ENCODE measurements at places on chromosomes 2 and 18.
A peak's percentile ranks its signal among the peaks of the same experiment; 100 is the strongest.

GRCh38 chr2:54434711-54435110 lies 21.4 kb upstream of the SPTBN1 start:
- DNase-seq, result no peak

DNA sequence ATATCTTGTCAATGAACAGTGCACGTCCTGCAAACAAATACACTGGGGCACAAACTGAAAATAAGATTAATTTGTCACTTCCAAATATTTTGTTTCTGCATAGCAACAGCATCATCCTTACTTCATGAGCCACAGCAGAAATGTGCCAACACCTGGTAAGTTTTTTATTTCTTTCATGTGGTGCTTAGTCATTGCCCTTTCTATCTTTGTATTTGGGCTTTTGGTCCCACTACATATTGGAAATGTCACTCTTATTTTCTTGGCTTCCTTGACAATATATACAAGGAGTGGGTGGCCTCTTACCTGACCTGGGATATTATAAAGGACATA lies 208.0 kb downstream of the RBM43 start:
- no peak for DNase-seq

GRCh38 chr2:195666113-195666712 lies 9.2 kb downstream of the SLC39A10 start:
- DNase-seq, result no peak

GRCh38 chr2:176291809-176292283 lies 22.6 kb downstream of the MTX2 start:
- DNase-seq, result no peak

GRCh38 chr2:152120430-152120829 lies 21.6 kb upstream of the CACNB4 start:
- no peak for DNase-seq

DNA sequence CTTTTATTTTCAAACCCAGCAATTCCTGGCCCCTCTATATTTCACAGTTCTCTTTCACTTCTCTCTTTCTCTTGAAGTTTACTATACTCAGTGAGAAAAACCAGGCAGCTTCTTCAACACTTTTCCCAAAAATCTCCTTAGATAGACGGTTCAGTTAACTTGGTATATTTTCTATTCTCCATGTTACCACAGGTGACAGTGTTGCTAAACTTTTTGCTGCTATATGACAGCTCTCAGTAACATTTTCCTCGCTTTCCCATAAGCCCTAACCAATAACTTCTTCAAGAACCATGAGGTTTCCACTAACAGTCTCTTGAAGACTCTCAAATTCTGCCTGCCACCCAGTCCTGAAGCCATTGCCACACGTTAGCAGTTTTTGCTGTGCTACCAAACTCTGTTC lies 45.8 kb downstream of the CYBRD1 start:
- no peak for DNase-seq

DNA sequence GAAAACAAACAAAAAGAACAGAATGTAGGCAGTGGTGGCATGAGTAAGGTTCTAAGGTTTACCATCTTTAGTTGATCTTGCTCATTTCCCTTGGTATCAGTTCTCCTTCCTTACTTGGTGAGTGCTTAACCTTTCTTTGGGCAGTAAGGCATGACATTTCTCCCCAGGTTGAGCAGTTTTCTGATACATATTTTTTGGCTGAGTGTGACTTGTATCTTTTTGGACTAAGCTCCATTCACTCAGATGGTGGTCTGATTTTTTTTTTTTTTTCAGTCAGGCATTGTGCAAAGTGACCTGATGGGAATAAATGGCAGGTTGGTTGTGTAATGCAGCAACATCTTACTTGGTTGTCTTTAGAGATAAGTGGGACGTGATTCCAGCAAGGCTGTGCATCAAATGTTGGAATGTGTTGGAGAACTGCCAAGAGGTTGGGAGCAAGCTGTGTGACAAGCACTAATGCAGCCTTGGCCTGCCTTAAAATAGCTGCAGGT lies 15.1 kb downstream of the SPTBN1 start:
- no peak for DNase-seq

DNA sequence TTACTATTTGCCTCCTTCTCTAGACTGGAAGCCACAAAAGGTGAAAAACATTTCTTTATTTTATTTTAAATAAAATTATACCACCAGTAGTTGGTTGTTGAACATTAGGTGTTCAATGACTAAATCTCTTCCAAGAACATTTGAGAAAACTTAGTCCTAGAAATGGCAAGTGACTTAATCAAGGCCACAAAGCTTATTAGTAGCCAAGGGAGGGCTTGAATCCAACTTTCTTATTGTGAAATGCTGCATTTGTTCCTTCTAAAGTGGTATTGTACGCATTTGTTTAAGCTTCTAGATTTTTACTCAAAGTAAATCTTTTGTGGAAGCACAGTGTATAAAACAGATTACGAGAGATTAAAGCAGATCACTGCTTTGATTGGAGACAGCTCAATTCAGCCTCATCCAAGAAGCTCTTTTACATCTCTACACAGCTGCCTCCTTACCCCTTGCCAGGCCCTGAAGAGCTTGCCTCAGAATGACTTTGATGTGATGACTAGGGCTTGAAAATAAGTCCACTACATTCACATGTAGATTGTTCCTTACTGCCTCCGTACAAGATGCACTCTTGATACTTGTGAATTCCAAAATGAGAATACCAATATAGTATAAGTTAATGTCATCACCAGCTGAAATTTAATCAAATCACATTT lies 244.8 kb downstream of the XIRP2 start:
- DNase-seq, result no peak

GRCh38 chr2:109447251-109447661 lies 166.5 kb downstream of the SEPTIN10 start:
- DNase-seq, result peak; percentile 81

DNA sequence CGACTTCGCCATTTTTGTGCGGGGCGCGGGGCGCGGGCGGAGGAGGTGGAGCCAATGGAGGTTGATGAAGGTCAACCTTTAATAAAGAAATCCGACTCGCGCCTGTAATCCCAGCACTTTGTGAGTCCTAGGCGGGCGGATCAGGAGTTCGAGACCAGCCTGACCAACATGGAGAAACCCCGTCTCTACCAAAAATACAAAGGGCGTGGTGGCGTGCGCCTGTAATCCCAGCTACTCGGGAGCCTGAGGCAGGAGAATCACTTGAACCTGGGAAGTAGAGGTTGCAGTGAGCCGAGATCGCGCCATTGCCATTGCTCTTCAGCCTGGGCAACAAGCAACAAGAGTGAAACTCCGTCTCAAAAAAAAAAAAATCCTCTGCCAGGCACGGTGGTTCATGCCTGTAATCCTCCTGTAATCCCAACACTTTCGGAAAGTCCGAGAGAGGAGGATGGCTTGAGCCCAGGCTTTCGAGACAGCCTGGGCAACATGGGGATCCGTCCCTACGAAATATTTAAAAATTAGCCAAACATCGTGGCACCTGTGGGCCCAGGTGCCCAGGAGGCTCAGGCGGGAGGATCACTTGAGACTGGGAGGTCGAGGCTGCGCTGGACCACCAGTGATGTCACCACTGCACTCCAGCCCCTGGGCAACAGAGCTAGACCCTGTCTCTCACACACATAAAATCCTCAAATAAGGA lies 493 bp upstream of the PREB start:
- DNase-seq, result no peak

- no peak for DNase-seq
These were observed 487.6 kb downstream of the THSD7B start for GRCh38 chr2:137252934-137253333.

DNA sequence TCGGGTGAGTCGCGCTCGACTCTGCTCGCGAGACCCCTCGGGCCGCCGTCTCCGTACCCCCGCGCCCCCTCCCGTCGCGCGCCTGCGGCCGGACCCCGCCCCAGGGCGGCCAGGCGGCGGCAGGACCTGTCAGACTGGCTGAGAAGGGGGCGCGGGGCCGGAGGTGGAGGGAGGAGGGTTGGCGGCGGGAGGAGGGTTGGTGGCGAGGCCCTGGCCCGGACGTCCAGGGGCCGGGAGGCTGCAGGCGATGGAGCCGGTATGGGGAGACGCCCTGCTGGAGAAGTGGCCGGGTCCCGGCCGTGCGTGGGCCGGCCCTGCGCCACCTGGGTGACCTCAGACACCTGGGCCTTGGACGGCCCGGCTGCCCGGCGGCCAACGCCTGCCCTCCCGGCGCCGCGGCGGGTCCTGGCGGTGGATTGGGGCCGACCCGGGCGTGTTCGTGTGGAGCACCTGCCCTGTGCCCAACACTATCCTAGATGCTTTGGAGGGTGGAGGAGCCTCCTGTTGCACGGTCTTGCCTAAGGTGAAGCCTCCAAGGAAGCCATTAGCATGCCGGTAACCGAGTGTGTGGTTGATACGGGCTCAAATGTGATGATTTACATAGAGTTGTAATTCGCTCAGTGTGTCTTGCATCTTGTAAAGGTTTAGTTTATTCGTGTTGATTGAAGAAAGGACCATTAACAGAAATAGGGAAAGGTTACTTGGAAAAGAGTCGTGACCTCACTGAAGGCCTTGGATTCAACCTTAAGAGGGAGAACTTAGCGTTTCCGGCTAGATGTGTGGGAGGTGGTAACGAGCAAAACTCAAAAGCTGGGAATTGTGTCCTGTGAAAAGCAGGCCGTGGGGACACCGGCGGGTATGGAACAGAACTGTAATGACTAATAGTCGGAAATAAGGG lies 550 bp downstream of the MYL12B start:
- no peak for DNase-seq

DNA sequence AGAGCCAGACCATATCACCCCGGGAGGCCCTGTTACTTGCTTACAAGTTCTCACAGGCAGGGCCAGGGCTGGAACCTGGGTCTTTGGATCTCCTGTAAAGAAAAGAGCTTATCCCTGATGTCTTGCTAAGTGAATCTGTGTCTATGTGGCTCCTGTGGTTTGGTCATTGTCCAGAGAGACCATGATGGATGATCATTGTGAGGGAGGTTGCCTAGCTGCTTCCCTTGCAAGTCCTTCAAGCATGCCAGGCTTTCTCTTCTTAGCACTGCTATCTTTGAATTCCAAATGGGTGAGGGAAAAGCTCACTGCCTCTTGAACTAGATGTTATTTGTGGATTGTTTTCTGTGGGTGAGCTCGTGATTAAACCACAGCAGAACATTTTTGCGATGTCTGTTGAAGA lies 151.6 kb downstream of the FSHR start:
- DNase-seq, result peak; percentile 62

GRCh38 chr2:6749962-6750361 lies 115.7 kb downstream of the CMPK2 start:
- no peak for DNase-seq

DNA sequence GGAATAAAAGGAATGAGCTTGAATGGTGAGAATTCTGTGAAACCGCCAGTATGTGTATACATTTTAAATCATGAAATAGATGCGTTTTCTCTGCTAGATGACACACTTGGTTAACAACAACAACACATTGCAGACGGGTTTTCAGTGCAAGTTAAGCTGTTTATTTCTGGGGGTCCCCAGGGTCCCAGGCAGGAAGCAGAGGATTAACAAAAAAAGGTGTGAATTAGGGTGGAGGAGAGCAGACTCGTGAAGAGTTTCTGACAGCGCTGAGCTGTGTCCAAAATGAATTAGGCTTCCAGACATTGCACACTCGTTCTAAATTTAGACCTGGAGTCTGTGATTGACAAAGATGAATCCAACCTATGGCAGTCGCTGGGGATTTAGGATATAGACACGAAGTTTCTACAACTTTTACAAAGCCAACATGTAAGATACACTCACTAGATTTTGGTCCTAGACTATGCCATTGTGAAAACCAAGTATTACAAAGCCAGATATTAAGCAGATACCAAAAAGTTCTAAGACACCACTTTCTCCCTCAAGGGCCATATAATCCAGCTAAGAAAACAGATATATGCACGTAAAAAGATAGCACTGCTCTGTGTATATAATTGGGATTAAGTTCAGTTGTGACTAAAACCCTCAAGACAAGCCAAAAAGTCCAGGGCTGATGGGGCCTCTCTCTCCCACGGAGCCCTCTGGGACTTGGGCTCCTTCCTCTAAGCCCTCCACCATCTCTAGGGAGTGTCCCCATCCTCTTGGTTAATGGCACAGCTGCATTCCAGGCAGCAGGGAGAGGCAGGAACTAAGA lies 120.2 kb downstream of the ACAA2 start:
- no peak for DNase-seq

GRCh38 chr2:8860239-8860638 lies 22.8 kb upstream of the KIDINS220 start:
- no peak for DNase-seq

DNA sequence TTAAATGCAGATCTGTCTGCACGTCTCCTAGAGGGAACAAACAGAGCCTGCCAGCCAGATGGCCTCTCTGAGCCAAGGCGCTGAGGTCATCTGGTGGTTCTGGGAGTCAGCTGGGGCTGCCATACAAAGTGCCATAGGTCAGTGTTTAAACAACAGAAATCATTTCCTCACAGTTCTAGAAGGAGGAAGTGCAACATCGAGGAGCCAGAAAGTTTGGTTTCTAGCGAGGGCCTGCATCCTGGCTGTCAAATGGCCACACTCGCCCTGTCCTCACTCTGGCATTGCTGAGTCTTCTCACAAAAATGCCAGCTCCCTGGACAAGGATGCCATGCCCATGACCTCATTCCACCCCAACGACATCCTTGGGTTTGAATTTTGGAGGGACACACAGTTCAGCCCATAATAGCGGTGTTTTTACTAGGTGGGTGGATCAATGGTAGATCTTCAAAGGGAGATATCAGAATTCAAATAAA lies 59.6 kb downstream of the MYT1L start:
- DNase-seq, result peak; percentile 18

GRCh38 chr2:218569038-218569431 lies 396 bp downstream of the CNOT9 start:
- peak; percentile 27 for DNase-seq

DNA sequence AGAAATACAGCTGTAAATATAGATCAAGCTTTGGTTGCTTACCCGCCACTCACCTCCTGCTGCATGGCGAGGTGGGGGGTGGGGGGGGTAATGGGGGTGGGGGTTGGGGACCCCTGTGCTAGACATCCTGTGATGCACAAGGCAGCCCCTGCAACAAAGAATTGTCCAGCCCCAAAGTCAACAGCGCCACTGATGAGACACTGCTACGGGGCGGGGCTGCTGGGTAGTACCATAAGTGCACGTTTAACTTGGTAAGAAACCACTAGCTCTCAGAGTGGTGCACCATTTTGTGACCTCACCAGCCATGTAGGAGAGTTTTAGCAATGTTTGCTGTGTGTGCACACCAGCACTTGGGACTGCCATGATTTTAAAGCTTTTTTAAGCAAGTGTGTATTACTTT lies 40.3 kb downstream of the SNORC start:
- no peak for DNase-seq

GRCh38 chr18:21958707-21959450 lies 210.5 kb upstream of the GATA6 start:
- no peak for DNase-seq

DNA sequence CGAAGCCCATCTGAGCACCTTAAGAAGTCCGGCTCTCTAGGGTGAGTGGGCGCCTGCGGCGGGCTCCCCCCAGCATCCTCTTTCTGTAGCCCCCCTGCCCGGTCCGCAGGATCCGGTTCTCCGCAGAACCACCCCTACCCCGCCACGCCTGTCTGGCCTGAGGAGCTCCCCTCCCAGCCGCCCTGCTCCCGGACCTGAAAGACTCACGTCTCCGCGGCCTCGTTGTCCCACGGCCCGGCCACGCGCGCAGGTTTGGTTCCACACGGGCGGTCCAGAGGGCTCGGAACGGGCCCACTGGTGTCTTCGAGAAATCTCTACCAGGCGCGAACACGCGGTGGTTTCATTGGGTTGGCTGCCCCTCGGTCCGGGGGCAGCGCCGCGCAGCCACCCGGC lies 237 bp downstream of the SLC39A6 start:
- DNase-seq, result no peak

Measured in stromal cell of bone marrow (primary cell).